ENCODE measurements at places on chromosomes 11 and 22. TPM values are rescaled to one million over a fixed set of nuclear protein-coding genes. Genes with fewer than 3 reads are reported as not detected.
A peak's percentile ranks its signal among the peaks of the same experiment; 100 is the strongest.

- no peak for DNase-seq
Observed at GRCh38 chr11:125320347-125321076, 156.0 kb downstream of the PKNOX2 start.

- DNase-seq = no peak
Observed at GRCh38 chr11:69414773-69415187, 66.7 kb upstream of the LINC01488 start.

DNA sequence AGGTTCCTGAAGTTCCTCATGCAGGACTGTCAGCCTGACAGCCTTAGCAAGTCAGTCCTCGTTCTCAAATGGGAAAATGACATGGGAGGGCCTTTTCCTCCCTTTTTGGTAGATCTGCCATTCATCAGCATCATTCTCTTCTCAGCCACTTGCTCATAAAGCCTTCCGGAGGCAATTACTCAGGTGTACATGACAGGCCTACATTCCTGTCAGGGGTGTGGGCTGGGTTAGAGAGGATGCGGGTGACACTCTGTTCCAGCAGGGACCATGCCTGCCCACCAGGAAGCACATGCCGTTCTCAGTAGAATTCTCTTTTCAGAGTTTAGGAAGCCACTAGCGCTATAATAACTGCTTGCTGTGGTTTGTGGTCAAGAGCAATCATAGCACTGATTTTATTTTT, 24.2 kb upstream of the ANKK1 start:
- DNase-seq = no peak

DNA sequence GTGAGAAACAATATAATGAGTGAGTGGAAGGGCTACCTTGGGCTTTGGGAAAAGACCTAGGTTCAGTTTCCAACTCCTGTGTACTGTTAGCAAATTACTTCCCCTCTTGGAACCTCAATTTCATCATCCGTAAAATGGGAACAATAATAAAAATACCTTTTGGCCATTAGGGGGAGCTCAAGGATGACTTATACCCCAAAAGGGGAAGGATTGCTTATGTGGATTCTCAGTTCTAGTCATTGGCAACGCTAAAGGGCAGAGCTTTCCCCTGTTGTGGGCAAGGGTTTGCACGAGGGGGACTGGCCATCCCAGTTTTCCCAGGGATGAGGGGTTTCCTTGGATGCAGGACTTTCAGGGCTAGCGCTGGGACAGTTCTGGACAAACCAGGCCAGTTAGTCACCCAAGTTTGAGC, 3.1 kb upstream of the COMMD9 start:
- DNase-seq = no peak

DNA sequence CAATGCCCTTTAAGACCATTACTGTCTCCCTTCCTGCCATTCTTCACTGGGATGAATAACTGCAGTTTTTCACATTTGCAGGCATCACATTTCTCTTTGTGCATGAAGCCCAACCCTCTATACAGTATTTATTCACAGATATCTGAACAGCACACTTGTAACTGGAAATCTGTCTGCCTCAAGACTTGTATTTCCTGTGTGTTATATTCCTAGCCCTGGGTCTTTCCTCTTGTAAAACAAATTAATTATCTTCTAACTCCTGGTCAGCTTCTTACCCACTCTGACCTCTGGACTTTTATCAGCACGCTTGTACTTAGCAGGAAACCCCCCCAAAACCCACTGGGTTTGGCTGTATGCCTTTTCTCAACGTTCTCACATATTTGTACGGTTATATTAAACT, 2.0 kb downstream of the CSRP3 start:
- DNase-seq = no peak

GRCh38 chr22:47205554-47205953, 443.1 kb downstream of the TBC1D22A start:
- no peak for DNase-seq

- no peak for DNase-seq
Observed at GRCh38 chr11:79098146-79098545, 342.7 kb downstream of the TENM4 start.

- DNase-seq = no peak
Observed at GRCh38 chr11:11626128-11626527, 4.3 kb upstream of the GALNT18 start.

- DNase-seq = no peak
Observed at GRCh38 chr11:126305699-126306098, 1.8 kb downstream of the DCPS start.

DNA sequence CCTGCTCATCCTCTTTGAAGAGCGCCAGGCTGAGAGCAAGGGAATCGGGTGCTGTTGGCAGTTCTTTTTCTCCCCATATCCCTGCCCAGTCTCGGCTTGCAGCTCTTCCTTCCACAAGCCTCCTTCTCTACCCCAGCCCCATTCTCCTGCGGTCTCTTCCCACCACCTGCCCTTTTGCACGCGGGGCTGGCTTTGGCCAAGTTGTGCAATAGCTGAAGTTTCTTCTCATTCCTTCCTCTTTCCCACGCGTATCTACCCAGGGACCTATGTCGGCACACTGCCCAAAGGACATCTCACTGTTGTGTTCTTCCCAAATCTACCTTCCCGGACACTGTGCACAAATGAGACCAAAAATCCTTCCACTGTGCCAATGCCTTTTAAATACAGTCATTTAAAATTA, 22.3 kb upstream of the HTR3A start:
- no peak for DNase-seq

GRCh38 chr11:1876361-1877063, 15.2 kb downstream of the PRR33 start:
- peak; percentile 27 for DNase-seq

Gene NNMT
- total RNA-seq = not detected

- no peak for DNase-seq
Observed at GRCh38 chr11:36775130-36775529, 177.1 kb upstream of the RAG2 start.

Gene CCDC89
- 0.60 TPM for total RNA-seq

Gene CFAP300
- total RNA-seq = not detected

All from HepG2 (cell line).